Kidney tubule cell (primary cell): ENCODE measurements at places on chromosomes 3 and 15.

DNA sequence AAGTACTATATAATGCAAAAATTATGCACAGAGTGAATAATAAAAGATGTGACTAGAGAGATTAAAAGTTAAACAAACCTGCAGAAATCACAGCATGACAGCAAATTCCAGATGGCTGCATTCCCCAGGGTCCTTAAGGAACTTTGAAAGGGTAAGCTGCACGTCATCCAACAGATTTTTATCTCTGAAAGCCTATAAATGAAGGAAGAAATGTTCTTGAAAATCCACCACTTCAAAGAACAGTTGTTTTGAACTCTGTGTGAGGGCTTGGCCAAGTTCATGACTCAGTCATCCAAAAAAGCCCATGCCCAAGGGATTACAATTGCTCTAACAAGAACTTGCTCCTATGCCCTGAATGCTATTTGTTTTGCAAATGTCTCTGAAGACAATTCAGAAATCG, 603.6 kb downstream of the PLOD2 start:
- no peak for DNase-seq

- DNase-seq, result no peak
Observed at GRCh38 chr15:68113751-68114150, 59.6 kb downstream of the PIAS1 start.

DNA sequence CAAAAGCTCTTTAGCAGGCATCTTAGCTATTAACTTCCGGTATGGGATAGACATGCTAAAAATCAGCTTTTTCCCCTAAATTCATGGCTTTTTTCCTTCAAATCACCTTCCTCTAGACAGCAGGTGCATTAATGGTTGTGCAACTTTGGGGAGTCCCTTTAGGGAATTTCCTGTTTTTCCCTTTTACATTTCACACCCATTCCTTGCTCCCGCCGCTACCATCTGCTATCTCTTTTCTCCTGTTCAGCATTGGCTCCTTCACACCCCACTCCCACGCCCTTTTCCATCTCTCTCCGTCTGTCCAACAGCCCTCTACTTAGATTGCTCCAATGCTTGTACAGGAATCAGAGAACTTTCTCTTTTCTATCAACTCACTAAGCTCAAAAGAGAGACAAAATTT, 43.4 kb downstream of the FEZF2 start:
- DNase-seq, result no peak

- DNase-seq, result peak; percentile 6
Observed at GRCh38 chr15:95973566-95974256, 356.8 kb upstream of the NR2F2 start.

GRCh38 chr15:63803106-63803886, 30.5 kb downstream of the HERC1 start:
- no peak for DNase-seq

GRCh38 chr3:112572701-112573100, 10.9 kb downstream of the SLC35A5 start:
- DNase-seq, result no peak

GRCh38 chr15:38894243-38894948, 329.8 kb upstream of the RASGRP1 start:
- peak; percentile 98 for DNase-seq

DNA sequence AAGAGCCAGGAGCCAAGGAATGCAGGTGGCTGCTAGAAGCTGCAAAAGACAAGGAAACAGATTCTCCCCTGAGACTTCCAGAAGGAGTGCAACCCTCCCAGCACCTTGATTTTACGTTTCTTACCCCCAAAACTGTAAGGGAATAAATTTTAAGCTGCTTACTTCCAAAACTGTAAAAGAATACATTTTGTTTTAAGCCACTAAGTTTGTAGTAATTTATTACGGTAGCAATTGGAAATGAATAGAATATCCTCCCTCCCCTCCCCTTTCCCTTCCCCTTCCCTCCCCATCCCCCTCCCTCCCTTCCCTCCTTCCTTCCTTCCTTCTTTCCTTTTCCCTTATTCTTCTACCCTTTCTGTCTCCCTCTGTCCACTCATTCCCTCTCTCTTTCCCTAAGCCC, 203.7 kb upstream of the CFAP20DC start:
- DNase-seq, result no peak

- DNase-seq, result no peak
Observed at GRCh38 chr3:171229173-171229572, 202.7 kb upstream of the SLC2A2 start.

DNA sequence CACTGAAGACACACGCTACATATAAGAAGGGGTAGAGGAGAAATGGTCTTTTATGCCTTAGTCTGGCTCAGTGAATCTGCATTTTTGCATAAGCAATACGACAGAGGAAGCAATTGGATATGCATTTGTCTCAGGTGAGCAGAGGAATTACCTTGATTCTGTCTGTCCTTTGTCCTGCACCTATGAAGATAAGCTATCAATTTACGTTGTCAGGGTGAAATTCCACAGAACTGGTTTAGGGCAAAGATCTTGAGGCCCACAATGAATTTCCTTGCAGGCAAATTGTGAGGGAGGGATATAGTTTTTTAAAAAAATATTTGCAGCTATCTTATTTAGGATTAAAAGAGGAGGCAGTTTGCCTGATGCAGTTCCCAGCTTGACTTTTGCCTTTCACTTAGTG, 31.6 kb upstream of the MASP1 start:
- no peak for DNase-seq

DNA sequence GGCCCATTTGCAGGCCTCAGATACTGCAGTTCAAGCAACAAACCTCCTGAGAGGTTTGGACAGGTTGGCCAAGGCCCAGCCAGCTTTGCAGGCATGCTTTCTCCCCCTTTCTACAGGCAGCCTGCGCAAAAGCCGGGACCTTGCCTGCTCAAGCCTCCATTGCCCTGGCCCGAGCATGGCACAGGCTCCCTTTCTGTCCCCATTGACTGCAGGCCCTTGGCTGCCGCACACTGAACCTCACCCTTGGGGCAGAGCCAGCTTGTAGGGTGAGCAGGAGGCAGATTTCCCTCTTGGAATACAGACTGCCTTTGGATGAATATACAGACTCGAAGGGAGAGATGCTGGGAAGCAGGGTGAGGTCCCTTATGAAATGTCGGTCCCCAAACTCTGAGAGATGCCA, 461.7 kb upstream of the PROK2 start:
- DNase-seq, result no peak

DNA sequence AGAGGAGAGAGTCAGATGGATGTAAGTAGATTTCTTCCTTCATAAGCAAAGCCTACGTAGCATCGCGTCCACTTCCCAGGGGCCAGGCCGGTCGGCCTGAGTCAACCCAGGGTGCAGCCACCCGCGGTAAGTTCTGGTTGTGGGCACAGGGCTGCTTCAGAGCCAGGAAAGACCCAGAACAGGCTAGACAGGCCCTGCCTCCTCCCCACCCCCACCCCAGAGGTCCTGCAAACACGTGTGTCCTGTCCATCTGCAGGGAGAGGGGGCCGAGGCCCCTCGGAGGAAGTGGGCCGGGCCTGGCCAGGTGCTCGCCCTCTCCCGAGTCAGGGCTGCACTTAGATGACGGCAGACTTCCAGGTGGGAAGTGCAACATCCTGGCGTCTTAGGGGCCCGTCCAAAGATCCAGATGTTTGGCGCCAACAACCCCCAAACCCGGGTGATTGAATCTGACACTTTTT, 100.8 kb upstream of the ALDH1A3 start:
- DNase-seq, result peak; percentile 23

DNA sequence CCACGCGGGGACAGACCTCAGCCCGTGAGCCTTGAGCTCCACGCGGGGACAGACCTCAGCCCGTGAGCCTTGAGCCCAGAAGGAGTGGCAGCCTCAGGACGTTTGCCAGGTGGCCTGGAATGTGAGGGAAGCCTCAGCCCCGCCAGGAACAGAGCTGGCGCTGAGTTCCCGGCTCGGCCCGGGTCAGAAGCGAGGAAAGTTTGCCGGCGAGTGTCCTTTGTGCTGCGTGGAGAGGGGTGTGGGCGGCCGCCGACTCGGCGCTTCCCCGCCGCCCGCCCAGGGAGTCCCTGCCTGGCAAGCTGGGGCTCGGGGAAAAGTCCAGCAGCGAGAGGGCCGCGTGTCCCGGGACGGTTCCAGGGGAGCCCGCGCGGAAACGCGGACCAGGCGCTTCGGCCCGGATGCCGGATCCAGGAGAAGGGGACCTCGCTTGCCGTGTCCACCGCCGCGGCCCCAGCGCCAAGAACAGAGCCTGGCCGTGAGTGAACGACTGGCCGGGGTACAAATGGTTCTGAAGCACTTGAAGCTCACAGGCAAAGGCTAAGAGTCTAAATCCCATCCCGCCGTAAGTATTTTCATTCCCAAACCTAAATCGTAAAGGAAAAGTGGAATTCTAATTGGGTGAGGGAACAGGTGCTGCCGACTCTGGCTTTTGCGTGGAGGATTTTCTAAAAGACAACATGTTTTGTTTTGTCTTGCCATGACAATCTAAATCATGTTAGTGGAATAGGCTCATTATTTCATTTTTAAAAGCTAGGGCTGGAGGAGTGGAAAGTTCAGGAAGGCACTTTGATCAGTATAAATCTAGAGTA, 1.7 kb downstream of the LRRN1 start:
- DNase-seq, result peak; percentile 41

- DNase-seq, result no peak
Observed at GRCh38 chr3:69328963-69329302, 57.0 kb downstream of the FRMD4B start.

DNA sequence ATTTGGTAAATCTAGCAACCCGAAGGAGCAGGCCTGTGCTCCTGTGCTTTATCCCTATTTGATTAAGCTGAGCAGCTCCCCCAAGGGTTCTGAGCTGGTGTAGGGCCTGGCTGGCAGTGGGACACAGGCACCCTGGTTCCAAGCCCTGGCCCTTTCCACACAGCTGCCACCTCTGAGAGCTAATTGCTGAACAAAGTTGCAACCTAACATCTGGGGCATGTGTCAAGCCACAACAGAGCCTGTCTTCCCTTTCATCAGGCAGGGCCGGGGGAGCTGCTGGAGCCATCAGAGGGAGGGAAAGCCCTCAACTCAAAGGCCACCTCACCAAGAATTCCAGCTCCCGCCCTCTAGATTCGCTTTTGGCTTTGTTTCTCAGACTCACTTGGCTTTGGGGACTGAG, 17.1 kb upstream of the MRPS22 start:
- no peak for DNase-seq

- no peak for DNase-seq
Observed at GRCh38 chr3:131386429-131387165, 5.0 kb downstream of the NUDT16 start.

DNA sequence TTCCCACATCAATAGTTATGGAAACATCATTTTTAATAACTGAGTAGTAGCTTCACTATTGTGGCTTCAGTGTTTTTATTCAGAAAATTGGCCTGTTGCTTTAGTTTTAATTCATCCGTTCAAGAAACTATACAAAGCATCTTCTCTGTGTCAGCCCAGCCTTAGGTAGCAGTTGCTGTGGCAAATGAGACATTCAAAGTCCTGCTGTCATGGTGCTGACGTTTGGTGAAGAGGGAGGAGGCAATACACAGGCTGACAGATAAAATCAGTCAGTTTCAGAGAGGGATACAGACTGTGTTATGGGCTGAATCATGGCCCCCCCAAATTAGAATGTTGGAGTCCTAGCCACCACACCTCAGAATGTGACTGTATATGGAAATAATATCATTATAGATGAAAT, 56.5 kb downstream of the SLC7A14 start:
- DNase-seq, result no peak

GRCh38 chr3:183578179-183578578, 22.7 kb upstream of the KLHL6 start:
- no peak for DNase-seq

DNA sequence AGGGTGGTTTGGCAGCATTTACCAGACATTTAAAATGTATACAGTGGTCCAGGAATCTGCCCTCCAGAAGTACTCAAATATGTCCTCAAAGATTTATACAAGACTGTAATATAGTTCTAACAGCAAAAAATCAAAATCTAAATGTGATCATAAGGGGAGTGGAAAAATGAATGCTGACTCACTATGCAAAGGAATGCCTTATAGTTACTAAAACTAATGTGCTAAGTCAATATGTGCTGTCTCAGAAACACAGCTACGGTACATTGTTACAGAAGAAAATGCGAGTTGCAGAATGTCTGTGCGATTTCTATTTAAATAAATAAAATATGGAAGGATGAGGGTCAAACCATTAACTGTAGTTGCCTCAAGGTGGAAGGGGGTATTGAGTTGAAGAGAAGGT, 230.1 kb upstream of the UBE2E1 start:
- DNase-seq, result no peak

- DNase-seq, result no peak
Observed at GRCh38 chr3:39090922-39091321, 16.5 kb downstream of the GORASP1 start.

GRCh38 chr3:98961161-98962155, 60.0 kb upstream of the DCBLD2 start:
- no peak for DNase-seq

GRCh38 chr3:167930453-167930852, 165.3 kb downstream of the GOLIM4 start:
- no peak for DNase-seq

DNA sequence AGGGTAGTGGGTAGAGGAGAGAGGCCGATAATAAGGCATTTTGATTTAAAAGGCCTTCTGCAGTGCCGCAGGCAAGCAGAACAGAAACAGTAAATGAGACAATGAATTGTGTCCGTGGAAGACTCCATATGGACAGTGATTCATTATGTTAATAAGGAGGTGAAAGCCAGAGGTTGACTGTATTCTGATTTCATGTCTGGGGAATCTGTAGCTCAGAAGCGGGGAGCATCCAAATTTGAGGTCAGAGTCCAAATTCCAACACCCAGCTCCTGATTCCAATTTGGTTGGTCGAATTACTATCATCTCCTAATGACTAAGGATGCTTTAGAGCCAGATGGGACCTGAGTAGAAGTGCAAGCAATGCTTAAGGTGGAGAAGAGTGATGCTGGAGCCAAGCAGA, 1.0 kb upstream of the TBC1D21 start:
- DNase-seq, result peak; percentile 66

GRCh38 chr3:101423984-101424888, 88.8 kb downstream of the SENP7 start:
- DNase-seq, result no peak

DNA sequence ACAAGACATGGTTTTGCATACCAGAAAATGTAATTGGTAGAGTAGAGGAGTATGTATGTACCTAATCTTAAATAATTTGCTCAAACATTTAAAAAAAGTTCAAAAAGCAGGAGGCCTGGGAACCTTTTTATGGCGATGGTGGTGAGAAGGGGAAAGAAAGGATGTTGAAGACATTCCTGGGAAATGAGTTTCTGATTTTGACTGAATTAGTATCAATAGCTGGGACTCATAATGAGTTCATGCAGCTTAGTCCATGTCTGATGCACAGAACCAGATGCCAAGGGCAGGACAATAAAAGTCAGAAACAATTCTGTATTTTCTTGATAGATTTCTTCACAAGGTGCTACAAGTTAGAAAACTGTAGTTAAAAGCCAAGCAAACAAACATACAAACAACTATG, 395.3 kb downstream of the GAP43 start:
- no peak for DNase-seq

GRCh38 chr3:153628591-153628990, 466.6 kb downstream of the RAP2B start:
- no peak for DNase-seq

- DNase-seq, result peak; percentile 60
Observed at GRCh38 chr15:65824031-65824743, 32.1 kb upstream of the DENND4A start.
